ENCODE measurements at places on chromosomes 4 and X.

DNA sequence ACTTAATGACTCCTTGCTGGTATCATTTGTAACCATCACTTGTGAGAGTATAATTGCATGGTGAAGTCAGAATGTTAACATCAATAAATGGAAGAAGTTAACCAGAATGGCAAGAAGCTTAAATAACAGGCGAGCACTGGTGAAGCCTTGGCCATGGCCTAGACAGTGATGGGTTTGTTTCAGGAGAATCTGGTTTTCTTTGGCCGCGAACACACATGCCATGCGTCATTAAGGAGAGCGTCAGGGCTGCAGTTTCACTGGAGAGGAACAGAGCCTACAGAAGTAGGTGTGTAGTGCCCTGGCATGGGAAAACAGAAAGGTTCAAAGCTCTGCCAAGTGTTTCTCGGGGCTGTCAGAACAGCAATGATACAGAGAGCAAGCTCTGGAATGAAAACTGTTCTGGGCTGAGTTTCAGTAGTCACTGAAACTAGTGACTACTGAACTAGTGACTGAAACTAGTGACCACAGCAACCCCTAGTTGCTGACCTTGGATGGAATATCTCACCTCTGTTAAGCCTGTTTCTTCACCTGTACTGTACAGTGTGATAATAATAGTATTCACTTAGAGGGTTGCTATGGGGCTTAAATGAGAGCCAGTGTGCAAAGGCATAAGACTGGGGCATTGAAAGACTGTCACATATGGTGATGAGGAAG lies 93.8 kb downstream of the C4orf51 start:
- DNase-seq, result no peak

DNA sequence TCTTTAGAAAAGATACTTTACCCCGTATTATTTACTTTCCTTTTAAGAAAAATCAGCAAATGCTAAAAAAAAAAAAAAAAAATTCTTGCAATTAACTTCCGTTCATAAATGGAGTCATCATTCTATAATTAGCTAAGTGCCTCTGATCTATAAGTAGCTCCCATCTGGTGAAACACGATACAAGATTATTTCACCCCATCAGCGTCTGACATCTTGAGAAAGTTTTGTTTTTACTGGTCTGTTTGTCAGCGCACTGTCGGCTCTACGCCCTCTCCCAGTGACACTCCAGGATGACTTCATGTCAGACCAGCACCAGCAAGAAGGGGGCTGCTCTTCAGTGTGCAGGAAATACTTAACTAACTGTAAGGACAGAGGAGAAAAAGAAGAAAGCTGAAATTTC lies 108.3 kb downstream of the AFAP1 start:
- DNase-seq, result peak; percentile 77

GRCh38 chr4:151652841-151653547 lies 107.8 kb downstream of the GATB start:
- DNase-seq, result no peak

- DNase-seq, result no peak
These were observed 119.9 kb downstream of the ANK2 start for GRCh38 chr4:113169368-113169767.

GRCh38 chrX:133630362-133630761 lies 215.1 kb upstream of the GPC4 start:
- DNase-seq, result no peak

- DNase-seq, result no peak
These were observed 32.8 kb downstream of the REPS2 start for GRCh38 chrX:16979226-16979625.

- no peak for DNase-seq
These were observed 215.3 kb downstream of the MID1IP1 start for GRCh38 chrX:39016556-39016955.

GRCh38 chr4:7146786-7147115 lies 45.6 kb upstream of the SORCS2 start:
- no peak for DNase-seq

GRCh38 chr4:48268956-48269860 lies at the start of gene TEC:
TEC (minus strand) TSS chr4:48269838; CDS start chr4:48228614, 41,224 bp downstream.
- peak; percentile 2 for DNase-seq

GRCh38 chrX:361231-362145 lies 25.2 kb downstream of the PPP2R3B start:
- DNase-seq, result no peak

DNA sequence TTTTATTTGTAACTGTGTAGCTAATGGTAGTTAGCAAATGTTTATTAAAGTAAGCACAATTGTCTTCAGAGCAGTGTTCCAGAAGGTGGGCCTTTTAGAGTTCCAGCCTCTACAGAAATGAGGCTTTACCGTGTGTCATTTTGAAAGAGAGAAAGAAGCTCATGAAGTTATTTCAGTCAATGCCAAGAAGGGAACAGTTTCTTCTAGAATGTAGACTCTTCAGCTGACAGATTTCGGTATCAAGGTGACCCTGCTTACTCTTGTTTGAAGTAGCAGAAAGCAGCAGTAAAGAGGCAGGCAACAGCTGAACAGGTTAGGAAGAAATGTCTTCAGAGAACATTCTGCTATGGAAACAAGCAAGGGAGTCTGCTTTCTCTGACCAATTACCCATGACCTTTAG lies 93.6 kb downstream of the TASL start:
- DNase-seq, result no peak

GRCh38 chr4:41122775-41123174 lies 91.6 kb downstream of the APBB2 start:
- DNase-seq, result no peak

- DNase-seq, result peak; percentile 6
These were observed 30.9 kb upstream of the FAM156A start for GRCh38 chrX:52988985-52989917.

DNA sequence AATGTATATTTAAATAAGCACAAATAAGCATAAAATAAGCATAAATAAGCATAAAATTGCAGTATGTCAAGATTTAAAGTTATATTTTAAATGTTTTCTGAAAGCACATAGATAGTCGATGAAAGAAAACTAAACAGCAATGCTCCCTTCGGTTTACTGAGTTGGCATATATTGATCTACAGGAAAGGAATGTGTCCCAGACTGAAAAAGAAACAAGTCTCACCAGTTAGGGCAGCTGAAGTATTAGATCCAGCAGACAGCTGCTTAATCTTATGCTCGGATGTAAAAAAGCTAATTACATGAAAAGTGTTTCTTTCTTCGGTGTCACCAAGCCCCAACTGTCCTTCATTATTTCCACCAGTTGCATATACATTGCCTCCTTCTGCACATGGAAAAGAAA lies 8.7 kb downstream of the RPGR start:
- no peak for DNase-seq

DNA sequence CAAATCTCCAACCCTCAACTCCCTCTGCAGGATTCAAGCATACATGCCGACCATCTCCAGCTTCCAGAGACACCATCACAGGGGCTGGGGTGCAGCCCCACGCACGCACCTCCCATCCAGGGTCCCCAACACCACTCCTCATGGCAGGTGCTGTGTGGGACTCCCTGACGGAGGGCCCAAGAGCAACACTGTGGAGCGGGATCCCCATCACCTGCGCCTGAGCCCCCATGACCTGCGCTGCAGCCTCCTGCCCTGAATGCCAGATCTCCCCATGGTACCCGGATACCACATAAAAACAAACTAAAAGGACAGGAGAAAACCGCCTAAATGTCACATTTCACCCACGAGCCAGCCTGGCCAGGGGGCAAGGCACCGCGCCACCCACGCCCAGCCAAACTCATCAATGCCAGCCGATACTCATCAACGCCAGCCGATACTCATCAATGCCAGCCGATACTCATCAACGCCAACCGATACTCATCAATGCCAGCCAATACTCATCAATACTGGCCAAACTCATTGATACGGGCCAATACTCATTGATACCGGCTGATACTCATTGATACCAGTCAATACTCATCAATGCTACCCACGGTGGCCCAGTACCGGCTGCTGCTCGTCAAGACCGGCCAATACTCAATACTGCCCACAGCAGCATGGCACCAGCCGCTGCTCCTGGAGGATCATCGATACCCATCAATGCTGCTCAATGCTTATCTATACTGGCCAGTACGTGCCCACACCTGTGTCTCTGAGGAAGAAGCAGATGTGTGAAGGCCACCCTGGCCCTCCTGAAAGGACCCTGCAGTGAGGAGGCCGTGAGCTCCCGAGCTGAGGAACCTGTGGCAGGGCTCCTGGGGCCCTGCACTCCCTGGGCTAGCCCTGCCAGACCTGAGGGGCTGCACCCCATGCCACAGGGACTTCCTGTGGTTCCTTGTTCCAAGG lies 6.2 kb downstream of the CTBP1 start:
- DNase-seq, result no peak

- no peak for DNase-seq
These were observed 67.4 kb downstream of the DMP1 start for GRCh38 chr4:87717276-87718031.

DNA sequence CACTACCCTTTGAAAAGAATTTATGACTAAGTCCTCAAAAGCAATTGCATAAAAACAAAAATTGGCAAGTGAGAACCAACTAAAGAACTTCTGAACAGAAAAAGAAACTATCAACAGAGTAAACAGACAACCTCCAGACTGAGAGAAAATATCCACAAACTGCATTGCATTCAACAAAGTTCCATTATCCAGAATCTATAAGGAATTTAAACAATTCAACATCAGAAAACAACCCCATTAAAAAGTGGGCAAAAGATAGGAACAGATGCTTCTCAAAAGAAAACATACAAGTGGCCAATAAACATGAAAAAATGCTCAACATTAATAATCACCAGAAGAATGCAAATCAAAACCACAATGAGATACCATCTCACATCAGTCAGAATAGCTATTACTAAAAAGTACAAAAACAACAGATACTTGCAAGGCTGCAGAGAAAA lies 130.2 kb downstream of the GASK1B start:
- no peak for DNase-seq

DNA sequence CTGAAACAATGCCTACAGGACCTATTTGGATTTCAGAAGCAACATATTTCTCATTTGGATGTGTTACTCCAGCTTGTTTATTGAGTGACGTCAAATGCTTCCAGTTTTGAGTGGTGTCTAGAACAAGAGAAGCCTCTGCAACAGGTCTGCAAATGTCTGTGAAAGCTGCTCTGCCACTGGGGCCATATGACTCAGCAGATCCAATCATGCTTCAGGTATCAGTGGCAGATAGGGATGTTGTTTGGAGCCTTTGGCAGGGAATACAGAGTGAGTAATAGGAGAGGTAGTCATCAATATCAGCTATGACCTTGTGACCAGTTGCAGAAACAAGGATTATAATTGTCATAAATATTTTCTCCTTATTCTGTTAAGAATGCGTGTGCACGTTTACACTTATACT lies 141.1 kb upstream of the ZXDA start:
- no peak for DNase-seq

DNA sequence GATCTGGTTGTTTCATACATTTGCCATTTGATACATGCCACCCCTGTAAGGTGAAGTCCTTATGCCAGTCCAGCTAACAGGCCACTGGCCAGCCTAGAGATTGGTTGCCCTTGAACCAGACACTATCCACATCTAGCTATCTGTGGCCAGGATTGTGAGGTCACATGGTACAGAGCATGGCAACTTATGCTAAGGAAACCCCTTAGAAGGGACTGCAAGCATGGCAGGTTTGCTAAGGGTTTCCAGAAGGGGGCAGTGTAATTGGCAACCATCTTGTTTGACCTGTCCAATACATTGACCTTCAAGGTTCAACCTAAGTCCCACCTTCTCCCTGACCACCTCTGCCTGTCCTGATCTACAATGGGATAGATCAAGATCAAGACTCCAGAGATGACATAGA lies 47.5 kb downstream of the SMC1A start:
- DNase-seq, result no peak

DNA sequence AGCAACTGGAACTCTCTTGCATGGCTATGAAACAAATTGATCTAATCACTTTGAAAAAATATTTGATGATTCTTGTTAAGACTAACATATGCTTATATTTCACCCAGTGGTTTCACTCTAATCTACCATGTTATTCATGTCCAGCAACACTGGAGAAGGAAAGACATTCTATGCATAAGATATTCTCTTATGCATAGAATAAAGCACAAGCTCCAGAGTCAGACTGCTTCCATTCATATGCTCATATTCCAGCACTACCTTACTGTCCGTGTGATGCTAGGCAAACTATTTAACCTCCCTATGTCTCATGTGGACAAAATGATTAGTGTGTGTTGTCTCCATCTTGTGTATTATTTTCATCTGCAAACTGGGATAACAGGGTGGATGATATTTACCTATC lies 124.1 kb downstream of the RNF150 start:
- no peak for DNase-seq

- no peak for DNase-seq
These were observed 129.4 kb downstream of the CNKSR2 start for GRCh38 chrX:21503593-21503992.

- DNase-seq, result no peak
These were observed 343.1 kb upstream of the MAOA start for GRCh38 chrX:43313035-43313434.

DNA sequence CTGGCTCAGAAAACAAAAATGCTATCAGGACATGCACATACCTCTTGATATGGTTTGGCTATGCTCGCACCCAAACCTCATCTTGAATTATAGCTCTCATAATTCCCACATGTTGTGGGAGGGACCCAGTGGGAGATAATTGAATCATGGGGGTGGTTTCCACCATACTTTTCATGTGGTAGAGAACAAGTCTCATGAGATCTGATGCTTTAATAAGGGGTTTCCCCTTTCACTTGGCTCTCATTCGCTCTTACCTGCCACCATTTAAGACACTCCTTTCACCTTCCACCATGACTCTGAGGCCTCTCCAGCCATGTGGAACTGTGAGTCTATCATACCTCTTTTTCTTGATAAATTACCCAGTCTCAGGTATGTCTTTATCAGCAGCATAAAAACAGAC lies 958.6 kb downstream of the TRAM1L1 start:
- no peak for DNase-seq

- DNase-seq, result no peak
These were observed 33.3 kb upstream of the GALNT7 start for GRCh38 chr4:173135241-173135847.

DNA sequence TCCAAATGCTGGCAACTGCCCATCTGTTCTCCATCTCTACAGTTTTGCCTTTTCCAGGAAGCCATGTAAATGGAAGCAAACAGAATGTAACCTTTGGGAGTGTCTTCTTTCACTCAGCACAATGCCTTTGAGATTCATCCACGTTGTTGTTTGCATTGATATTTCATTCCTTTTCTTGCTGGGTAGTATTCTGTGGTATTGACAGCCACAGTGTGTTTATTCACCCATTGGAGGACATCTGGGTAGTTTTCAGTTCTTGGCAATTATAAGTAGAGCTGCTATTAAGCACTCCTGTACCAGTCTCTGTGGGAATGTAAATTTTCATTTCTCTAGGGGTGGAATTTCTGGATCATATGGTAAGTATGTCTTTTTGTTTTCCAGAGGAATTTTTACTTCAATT lies 194.3 kb upstream of the RPS6KA3 start:
- DNase-seq, result no peak

- no peak for DNase-seq
These were observed 250.4 kb downstream of the ADAMTS3 start for GRCh38 chr4:72318421-72319170.

GRCh38 chrX:63718010-63718694 lies 66.9 kb downstream of the ARHGEF9 start:
- DNase-seq, result no peak
